ENCODE measurements at places on chromosomes 16 and 17.
A peak's percentile ranks its signal among the peaks of the same experiment; 100 is the strongest.

DNA sequence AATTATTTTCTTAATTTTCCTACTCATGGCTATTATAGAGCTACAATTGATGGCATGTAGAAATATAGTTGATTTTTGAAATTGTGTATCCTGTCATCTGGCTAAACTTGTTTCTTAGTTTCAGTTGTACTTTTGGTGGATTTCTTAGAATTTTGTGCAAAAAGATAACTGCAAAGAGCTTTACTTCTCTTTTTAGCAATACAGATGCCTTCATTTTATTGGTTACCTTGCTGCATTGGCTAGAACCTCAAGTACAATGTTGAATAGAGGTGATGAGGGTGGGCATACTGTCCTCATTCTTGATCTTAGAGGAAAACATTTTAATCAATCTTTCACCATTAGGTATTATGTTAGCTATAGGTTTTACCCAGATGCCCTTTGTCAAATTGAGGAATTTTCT is 67.9 kb downstream of the METRNL start:
- no peak for DNase-seq

- DNase-seq = peak; percentile 85
These were observed 24.1 kb downstream of the HMOX2 start for GRCh38 chr16:4500272-4500671.

DNA sequence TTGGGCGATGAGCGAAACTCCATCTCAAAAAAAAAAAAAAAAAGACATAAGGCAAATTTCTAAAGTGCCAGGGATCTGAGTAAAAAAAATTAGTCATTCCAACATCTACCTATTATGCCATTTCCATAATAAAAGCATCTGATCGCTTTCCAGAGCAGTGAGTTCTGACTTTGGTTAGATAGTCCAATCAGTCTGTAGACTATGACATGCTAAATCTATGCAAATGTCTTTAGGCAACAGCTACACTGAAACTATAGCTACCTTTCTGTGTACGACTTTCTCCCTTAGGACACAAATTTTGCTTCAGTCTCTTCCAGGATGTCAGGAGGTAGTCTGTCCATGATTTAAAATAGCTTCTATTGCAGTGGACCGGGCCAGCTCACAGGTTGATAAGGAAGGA is 58.9 kb upstream of the ARHGAP44 start:
- DNase-seq = no peak

- no peak for DNase-seq
These were observed 75.8 kb upstream of the RPH3AL start for GRCh38 chr17:428414-428813.

DNA sequence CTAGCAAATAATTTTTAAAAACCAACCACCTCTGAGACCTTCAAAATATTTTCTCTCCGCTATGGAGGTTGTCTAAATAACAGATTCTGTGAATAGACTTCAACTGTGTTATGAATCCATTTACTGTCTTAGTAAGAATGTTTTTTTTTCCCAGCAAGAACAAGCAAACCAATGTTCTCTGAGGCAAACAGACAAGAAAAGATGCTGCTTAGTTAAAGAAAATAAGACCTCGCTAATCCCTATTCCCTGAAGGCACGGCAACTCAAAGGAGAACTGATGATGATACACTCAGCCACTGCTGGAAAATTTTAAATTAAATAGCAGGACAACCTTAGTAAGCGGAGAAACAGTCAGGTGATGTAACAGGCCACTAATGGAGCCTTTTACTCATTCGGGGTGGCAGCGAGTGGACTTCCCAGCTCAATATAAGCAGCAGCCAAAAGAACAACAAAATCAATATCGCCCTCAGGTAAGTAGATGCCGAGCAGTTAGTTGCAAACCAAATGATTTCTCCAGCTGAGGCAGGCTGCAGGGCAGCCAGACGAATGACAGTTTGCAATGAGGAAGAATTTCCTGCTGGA is 81.8 kb downstream of the CPPED1 start:
- no peak for DNase-seq

DNA sequence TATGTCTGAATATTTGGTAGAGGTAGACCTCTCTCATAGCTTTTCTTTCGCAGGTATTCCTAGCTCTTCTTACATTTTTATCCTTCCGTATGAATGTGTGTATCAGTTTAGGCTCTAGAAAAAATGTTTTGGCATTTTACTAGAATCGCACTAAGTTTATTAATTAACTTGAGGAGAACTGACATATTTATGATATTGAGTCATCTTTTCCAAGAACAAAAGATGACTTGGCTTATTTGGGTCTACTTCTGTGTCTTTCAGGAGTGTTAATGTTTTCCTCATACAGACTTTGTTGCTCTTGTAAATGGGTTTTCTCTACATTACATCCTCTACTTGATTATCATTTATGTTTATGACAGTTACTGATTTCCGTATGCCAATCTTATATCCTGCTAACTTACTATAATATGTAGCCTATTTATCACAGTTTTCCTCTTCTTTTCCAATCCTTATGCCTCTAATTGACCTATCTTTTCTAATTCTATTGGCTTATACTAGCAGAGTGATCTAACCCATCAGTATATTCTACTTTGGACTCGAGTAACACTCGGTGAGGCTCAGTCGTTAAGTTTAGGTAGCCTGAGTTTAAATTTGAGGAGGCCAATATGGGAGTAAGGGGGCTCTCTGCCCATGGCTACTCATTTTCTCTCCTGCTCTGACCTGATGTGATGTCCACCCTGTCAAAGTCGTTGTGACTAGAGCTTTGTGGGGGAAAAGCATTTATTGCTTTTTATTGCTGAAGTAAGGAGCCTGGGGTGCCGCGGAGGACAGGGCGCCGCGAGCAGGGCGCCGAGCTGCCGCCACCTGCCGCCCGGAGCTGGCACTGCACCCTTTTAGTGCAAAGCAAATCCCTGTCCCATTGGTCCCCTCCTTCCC is 20.0 kb downstream of the ST6GALNAC1 start:
- DNase-seq = peak; percentile 67

GRCh38 chr16:4505356-4506147 is 29.4 kb downstream of the HMOX2 start:
- DNase-seq = no peak

- DNase-seq = no peak
These were observed 58.8 kb downstream of the CLEC19A start for GRCh38 chr16:19344224-19344801.

DNA sequence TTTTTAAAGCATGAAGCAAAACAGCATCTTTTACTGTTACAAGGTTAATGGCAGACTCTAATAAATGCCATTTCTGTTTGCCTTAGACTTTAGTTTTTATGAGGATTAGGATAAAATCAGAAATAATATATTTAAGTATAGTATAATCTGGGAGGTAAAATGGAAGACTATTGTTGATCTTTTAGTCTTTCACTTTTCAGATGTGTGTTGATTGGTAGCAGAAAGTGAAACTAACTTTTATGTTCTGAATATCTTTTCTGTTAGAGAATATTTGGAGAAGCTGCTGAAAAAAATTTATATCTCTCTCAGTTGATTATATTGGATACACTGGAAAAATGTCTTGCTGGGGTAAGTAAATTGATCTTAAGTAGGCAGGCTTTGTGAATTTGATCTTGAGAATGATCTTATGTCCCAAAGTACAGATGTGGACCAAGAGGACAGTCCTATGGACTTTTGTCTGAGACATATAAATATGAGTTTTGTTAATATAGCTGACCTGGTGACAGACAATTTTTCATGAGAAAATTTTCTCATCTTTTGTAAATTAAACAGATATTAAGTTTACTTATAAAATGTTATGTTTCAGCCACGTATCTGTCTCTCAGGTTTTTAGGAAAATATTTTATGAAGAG is 64.1 kb downstream of the NF1 start:
- no peak for DNase-seq

DNA sequence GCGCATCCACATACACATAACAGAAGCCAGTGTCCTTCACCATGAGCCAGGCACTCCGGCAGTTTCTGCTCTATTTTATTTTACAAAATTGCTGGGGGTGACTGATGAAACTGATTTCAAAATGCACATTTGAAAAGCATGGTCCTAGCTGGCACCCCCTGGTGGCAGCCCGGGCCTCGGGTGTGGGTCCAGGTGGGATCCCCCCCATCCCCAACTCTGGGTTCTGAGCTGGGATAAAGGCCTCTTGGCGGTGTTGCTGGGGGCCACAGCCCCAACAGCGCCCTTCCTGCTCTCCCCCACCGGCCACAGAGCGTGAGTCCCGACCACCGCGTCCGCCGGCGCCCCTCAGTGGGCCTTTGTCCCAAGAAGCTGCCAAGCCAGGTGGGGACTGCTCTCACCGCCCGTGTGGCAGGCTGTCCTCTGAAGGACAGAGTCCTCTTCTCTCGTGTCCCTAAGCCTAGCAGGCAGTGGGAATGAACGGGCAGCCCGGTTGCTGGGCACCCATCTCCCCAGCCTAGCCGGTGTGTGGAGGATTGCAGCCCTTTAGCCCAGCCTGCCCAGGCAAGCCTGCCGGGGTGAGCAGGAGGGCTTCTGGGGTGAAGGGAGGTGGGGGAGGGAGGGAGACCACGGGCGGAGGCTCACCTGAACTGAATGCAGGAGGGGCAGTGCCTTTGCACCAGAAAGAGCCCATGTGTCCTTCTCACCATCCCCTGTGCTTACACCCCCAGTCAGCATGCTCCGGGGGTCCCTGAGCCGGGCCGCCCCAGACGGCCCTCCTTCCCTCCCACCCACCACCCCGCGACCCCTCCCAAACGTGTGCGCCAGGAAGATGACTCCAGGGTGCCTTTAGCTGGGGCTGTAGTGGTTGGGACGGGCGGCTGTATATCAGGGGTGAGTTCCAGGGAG is 898 bp downstream of the SNAI3 start:
- peak; percentile 69 for DNase-seq

DNA sequence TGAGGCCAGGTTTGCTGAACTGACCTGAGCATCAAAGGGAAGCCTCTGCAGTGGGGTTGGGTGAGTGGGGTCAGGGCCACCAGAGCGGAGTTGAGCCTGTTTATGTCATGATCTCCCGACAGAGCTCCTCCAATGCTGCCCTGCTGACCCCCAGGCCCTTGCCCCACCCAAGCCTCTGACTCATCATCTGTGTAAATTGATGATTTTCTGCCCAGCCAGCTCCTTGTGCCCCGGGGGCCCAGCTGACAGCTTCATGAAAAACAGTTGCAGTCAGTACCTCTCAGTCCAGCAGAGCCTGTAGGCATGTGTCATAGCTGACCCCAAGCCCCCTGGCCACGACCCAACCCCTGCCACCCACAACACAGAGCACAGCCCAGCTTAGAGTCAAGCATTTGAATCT is 134.9 kb downstream of the CCT6B start:
- peak; percentile 9 for DNase-seq

- DNase-seq = no peak
These were observed 324.5 kb downstream of the SNX29 start for GRCh38 chr16:12300945-12301500.

DNA sequence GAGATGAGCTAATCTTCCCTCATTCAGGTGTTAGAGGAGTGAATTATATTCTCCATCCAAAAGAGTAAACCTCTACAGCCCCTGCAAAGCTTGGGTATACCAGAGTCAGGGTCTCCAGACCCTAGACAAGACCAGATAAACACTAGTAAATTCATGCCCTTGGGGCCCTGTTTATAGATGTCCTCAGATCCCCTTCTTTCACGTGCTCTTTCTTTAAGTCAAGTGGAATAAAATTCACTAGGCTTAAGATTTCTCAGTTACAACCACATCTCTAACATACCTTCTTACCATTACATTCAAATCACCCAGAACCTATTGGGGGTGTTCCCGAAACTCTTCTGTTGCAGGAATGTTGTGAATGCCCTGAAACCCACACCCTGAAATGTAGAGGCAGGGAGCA is 2.2 kb upstream of the C17orf58 start:
- no peak for DNase-seq

GRCh38 chr16:20870122-20870820 is 29.9 kb downstream of the DCUN1D3 start:
- no peak for DNase-seq

DNA sequence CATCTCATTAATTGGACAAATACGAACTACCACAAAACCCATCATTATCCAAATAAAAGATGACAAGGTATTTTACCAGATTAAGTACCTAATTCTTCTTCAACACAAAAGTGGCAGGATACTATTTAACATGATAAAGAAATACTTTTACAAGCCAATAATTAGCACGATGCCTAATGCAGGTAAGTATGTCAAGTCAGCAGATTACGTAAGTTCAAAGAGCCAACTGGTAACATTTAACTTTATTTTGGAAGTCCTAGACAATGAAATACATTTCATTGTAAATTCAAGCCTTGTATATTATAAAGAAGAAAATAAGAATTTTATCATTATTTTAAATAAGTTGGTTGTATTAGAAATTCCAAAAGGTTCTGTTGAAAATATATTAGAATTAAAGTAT is 535.3 kb upstream of the SOX9 start:
- DNase-seq = no peak

- DNase-seq = no peak
These were observed 3.8 kb downstream of the NTHL1 start for GRCh38 chr16:2043667-2044451.

All from fibroblast of mammary gland (primary cell).